Hepatocyte (in vitro differentiated cells): ENCODE measurements at places on chromosomes 4 and X. TPM values are rescaled to one million over a fixed set of nuclear protein-coding genes. Genes with fewer than 3 reads are reported as not detected.
A peak's percentile ranks its signal among the peaks of the same experiment; 100 is the strongest.

The PF4V1 gene
- polyA plus RNA-seq = not detected in 2 replicates

DNA sequence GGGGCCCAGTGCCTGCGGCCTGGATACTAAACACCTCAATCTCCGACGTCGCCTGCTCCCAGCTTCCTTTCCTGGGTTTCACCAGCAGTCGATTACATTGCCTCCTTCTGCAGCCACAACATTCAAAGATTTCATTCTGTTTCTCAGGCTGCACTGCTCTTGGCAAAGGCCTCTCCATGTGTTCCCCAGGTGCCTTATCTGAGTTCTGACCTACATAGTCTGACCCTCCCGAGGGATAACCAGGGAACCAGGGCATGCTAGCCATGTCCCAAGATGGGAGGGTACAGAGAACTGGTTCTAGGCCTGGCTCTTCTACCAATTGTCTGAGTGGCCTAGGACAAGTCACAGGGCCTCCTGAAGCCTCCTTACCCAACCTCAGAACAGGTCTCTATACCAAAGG is 62.2 kb upstream of the ACSL1 start:
- no peak for DNase-seq

DNA sequence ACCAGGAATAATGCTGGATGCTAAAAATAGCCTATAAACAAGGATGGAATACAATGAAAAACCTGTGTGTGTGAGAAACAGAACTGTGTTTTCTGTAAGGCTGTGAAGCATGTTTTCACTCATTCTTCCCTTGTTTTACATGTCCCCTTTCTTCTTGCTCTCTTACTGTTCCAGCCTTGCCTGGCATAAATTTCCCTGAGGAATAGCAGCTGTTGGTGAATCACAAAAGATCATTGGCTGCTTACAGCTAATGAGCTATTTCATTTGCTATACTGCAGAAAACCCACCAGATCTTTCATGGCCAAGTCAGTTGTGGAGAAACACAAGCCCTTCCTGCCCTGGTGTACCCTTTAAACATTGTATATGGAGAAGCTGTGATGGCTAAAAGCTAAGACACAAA is 91.1 kb downstream of the LDB2 start:
- no peak for DNase-seq

- DNase-seq = peak; percentile 21
Measured at GRCh38 chr4:35520059-35520458, 724.3 kb downstream of the ARAP2 start.

- peak; percentile 53 for DNase-seq
Measured at GRCh38 chr4:56958111-56958517, 19.3 kb downstream of the NOA1 start.

GRCh38 chr4:168451331-168451730 is 29.0 kb downstream of the DDX60L start:
- DNase-seq = no peak

The CXXC4 gene
- polyA plus RNA-seq = 2.6 and 2.8 TPM in 2 replicates

DNA sequence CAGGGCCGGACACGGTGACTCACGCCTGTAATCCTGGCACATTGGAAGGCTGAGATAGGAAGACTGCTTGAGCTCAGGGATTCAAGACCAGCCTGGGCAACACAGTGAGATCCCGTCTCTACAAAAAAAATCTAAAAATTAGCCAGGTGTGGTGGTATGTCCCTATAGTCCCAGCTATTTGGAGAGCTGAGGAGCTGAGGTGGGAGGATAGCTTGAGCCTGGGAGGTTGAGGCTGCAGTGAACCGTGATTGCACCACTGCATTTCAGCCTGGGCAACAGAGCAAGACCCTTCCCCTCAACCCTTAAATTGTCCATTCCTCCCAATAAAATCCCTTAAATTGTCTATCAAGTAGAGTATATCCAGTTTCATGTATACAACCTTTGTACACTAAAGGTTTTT is 17.0 kb downstream of the OTUD6A start:
- no peak for DNase-seq

- no peak for DNase-seq
Measured at GRCh38 chr4:63348735-63349673, 1060.2 kb downstream of the TECRL start.

The CT45A3 gene
- polyA plus RNA-seq = not detected in 2 replicates

DNA sequence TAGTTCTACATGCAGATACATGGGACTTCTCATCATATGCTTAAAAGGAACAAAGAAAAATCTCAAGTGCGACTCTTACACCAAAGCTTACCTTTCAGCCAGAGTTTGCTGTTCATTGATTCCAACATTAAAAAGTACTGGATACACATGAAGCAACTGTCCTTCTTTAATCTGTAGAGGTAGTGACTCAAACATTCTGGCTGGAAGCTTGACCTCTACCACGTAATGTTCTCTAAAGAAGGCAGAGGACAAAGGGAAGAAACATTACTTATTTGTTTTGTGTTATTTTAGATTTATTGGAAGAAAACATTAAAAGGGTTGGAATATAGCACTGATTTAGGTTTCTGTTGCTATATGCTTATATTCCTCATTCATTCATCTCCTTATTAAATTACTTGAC is 476.1 kb downstream of the IL15 start:
- no peak for DNase-seq

- peak; percentile 18 for DNase-seq
Measured at GRCh38 chr4:71380788-71381187, 42.0 kb downstream of the SLC4A4 start.

The HTRA3 gene
- 34.9 and 39.4 TPM in 2 replicates for polyA plus RNA-seq

GRCh38 chr4:64584981-64585557 is 175.8 kb upstream of the TECRL start:
- DNase-seq = peak; percentile 66

GRCh38 chrX:27840881-27841280 is 33.1 kb downstream of the MAGEB10 start:
- no peak for DNase-seq

GRCh38 chr4:128298146-128298758 is 10.6 kb upstream of the PGRMC2 start:
- peak; percentile 44 for DNase-seq

GRCh38 chr4:73872316-73873108 is 3.3 kb downstream of the CXCL1 start:
- no peak for DNase-seq

The SPANXD gene
- polyA plus RNA-seq = not detected in 2 replicates

DNA sequence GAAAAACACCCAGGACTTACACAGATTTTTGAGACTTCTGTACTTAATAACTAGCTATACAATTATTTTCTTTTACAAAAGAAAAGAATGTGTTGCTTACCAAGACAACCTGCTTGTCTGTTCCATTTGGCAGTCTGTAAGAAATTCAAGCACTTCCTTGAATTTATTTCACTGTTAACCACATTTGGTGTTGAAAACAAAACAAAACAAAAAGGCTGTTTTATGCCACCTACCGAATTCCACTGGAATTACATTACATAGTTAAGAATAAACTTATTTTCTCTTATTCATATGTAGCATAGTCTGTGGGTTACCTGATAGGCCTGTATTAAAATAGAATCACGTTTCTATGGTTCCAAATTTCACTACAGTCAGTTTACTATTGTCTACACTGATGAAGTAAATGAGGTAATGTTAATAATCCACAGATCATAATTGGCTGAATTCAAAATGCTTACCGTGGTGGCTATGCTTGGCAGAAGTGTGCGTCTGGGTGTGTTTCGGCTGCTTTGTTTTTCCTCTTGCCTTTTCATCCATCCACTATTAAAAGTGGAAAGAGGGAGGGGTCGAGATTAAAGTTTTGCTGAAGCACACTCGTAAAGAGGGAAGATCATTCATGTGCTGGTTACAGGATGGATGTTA is at the start of gene TLR1:
TLR1 (minus strand) TSS at position 138 of the 642 bp plus-strand sequence. CDS start 5,960 bp downstream, outside the sequence.
- peak; percentile 46 for DNase-seq

DNA sequence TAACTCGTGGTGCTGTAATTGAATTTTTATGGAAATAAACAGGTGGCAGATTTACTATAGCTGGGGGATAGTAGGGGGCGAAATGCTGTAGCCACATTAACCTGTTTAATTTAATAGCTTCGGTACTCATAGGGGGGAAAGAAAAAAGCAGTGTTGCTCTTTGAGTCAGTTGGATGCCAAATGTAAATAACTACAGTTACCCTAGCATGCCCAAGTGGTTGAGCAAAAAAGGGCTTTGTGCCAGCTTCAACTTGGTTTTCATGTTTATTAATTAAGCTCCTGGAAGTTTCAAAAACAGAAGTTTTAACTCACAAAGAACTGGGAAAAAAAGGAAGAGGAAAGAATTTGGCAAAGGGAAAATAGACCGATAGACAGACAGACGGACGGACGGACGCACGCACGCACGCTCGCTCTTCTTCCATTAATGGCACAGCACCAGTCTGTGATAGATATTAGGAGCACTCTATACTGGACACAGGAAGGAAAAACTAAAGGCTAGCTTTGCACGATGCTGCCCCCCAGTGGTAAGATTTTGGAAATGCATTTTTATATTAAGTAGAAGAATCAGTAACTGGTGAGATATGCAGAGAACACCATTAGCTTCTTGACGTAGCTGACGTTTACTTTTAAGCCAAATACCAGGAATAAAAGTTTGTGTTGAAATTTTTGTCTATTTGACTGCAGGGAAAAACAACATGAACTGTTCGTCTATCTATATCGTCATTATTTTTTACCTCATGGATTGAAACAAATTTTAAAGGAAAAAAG is 151.8 kb downstream of the SLC7A11 start:
- peak; percentile 82 for DNase-seq

The UGT2A1 gene
- polyA plus RNA-seq = not detected in 2 replicates

The IQCM gene
- polyA plus RNA-seq = 0.06 TPM in 1 of 2 replicates, not detected in the other

DNA sequence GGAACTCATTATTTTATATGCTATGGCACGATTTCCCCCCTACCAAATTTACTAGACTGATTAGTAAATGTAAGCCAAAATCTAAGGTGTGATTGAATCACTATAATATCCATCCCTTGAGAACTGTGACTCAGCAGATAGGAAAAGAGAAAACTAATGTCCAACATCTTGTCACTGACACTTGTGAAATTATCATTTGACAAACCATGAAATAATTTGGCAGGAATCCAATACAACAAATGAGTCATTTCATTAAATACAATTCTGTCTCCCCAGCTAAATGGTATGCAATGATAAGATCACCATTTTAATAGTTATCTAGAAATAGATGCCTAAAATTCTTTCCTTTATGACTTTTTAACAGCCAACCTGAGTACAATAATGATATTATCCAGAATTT is 462.3 kb downstream of the DMD start:
- no peak for DNase-seq

The PRKG2 gene
- 4.6 and 6.7 TPM in 2 replicates for polyA plus RNA-seq

- DNase-seq = no peak
Measured at GRCh38 chrX:12977761-12978204, 2.9 kb downstream of the TMSB4X start.

DNA sequence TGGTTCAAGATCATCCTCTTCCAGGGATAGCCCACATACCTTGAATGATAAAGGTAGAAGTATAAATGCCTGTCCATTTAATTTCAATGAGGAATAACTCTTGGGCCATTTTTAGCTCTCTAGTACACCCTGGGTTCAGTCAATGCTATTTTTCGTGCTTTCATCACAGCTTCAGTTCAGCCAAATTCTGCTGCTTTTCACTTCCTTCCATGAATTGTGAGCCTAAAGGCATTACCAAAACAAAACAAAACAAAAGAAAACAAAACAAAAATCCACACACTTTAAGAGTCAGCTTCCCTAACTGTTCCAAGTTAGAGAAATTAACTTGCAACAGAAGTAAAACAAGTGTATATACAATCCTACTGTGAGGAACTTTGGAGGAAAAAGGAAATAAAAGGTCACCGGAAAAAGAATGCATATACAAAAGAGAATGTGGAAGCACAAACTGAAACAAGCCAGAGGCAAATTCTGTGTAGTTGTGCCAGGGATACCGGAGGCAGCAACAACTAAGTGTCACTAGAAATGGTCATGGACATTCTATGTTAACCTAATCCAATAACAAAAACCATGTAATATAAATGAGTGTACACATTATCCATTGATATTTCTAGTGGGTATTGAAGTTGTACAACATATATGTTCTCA is 423.1 kb downstream of the KCTD8 start:
- no peak for DNase-seq

The SPOCK3 gene
- polyA plus RNA-seq = 0.55 and 3.0 TPM in 2 replicates

The BRCC3 gene
- polyA plus RNA-seq = 21.5 and 27.2 TPM in 2 replicates

The TMEM156 gene
- not detected in 2 replicates for polyA plus RNA-seq

GRCh38 chrX:9912351-9913145 is 54.6 kb upstream of the CLDN34 start:
- no peak for DNase-seq

GRCh38 chr4:182548156-182548555 is 305.0 kb downstream of the TENM3 start:
- DNase-seq = no peak

DNA sequence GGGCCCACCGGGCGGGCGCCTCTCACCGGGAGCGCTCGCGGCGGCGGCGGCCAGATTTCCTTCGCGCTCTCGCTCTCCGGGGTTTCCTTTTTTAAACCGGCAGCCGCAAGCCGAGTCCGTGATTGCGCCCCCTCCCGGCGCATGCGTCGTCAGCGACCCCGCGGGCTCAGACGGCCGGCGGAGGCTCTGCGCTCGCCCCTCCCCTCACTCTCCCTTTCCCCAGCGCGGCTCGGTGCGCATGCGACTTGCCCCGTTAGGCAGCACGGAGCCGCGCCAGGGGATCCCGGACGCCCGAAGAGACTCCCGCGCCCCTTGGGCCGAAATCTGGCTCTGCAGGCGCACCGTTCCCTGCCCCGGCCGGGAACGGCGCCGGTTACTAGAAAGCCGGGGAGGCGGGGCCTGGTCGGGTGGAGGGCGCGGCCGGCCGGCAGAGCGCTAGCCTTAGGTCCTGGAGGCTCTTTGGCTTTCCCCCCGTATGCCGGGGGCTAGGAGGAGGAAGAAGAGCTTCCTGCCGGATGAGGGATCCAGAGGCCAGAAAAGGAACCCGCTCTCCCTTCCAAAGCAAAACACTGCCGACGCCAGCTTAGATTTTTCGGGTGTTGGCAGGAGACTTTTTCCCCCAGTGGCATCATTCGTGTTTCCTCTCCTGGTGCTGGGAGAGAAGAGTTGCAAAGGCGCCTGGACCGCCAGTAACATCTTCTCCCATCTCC is at the start of gene CLOCK:
CLOCK (minus strand) TSS at position 154 of the 710 bp plus-strand sequence. CDS start 64,124 bp downstream, outside the sequence.
- DNase-seq = peak; percentile 95
